ENCODE measurements at places on chromosomes 1 and 21.

DNA sequence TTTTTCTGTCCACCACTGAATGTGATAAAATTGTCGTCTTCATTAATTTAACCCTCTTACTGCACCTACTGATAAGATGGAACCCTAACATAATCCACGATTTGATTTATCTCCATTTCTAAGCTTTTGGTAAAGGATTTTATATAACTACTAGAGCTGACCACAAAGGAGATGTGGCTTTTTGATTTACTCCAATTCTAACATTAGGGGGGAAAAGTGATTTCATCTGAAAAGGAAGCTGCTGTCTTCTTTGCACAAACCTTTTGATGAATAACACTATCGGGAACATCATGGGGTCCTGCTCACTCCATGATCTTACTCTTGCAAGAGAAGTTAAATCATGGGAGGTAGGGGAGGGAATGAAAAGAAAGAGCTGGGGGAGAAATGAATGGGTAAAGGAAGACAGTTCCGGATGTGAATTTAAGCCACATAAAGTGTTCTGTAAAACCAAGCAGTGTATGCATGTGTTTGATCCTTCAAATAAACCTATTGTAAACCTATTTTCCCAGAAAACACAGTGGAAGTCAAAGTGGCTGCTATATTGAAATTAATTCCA lies 161.8 kb downstream of the GABPA start:
- no peak for DNase-seq

DNA sequence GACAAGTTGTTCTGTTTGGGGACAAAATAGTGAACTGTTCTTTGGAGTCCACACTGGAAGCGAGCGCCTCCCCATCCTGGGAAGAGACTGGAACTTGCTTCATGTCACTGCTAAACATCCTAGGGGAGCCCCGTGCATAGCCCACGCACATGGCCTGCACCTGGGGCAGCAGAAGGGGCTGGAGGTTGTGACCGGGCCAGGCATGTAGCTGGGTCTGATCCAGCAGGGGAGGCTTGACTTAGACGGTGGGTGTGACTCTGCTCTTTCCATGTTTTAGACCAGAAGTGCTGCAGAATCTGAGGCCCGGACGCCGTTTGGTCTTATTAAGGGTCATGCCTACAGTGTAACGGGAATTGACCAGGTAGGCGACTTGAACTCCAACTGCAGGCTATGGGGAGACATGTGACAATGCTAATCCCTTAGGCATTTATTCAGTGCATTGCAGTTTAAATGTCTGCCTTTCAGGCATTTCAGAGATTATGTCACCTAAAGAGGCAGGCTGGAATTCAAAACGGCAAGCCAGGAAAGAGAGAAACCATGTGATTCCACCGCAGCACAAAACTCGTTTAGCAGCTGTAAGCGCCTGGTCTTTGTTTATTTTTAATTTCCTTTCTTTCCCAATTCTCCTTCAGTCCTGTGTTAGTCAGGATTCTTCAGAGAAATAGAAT lies 21.8 kb downstream of the CAPN9 start:
- no peak for DNase-seq

DNA sequence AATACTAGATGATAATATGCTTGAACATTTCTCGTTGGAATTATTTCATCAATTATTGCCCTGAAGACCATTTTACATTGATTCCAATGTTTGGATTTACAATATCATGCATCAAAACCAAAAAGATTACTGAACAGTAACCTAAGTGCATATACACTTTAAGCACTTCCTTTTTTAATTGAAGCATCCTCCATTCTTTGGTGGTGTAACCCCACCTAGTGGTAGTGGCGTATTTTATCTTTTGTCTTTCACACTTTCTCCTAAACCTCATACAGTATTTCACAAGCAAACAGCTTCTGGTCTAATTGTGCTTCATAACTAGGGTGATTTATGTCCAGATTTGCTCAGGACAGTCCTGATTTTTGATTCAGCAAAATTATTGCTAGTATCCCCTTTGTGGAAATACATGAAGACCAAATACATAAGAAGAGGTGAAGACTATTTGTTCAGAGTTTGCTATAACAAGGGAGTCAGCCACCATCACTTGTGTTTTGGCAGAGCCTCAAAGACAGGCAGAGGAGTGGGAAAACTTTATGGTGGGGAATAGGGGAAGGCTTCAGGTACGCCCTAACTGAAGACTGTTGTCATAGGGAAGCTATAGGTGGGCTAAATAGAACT lies 3.4 kb upstream of the NVL start:
- DNase-seq, result no peak

- no peak for DNase-seq
Measured at GRCh38 chr1:194537521-194537920, 1351.1 kb upstream of the B3GALT2 start.

DNA sequence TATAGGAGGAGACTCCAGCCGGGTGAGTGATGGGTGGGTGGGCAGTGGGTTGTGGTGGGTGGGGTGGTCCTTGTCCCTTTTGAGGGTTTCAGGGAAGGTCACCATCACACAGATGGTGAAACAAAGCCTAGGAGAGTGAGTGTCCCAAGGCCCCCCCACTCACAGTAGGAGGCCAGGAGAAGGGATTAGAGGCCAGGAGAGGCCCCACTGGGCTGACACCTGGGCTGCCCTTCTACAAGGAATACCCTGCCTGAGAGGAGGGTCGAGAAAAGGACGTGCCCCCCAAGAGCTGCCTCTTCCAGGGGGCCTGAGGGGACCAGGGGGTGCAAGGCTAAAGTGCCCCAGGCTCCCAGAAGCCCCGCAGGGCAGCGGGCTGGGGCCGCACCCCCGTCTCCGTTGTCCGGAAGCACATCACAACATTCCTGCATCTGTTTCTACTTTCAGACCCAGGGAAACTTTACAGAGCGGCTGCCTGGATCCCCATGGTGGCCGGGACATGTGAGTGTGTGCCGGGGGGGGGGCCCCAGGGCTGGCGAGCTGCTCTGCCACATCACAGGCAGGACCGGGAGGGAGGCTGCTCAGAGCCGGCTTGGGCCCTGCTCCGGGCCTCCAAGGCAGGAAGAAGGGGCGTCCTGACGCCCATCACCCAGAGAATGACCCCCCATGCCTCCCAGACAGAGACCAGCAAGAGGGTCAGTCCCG lies 68.2 kb downstream of the ARHGEF16 start:
- no peak for DNase-seq
